Stimulated activated CD4-positive, alpha-beta T cell treated with anti-CD3 and anti-CD28 coated beads, Interleukin-15, amount 100 ng/mL, for 48 hours (primary cell): ENCODE measurements at places on chromosomes 11 and 22.

GRCh38 chr22:38730411-38730871, 24.7 kb downstream of the GTPBP1 start:
- no peak for DNase-seq

GRCh38 chr11:128549256-128549944, 38.0 kb downstream of the ETS1 start:
- no peak for DNase-seq

DNA sequence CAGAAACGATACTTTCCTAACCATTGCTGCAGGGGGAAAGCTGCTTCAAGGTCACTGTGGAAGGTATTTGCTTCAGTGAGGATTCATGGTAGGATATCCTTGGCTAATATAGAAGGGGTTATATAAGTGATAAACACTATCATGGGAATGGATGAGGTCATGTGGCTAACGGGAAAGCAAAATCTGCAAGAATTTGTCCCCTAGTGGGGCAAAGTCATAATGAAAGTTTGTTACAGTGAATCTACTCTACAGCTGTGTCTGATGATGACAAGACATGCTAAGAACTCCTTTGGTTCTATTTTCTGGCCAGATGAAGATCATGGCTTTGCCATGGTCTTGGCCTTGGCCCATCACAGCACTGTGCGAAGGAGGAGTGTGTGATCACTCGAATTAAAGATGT, 13.8 kb downstream of the MMP20 start:
- DNase-seq: no peak

DNA sequence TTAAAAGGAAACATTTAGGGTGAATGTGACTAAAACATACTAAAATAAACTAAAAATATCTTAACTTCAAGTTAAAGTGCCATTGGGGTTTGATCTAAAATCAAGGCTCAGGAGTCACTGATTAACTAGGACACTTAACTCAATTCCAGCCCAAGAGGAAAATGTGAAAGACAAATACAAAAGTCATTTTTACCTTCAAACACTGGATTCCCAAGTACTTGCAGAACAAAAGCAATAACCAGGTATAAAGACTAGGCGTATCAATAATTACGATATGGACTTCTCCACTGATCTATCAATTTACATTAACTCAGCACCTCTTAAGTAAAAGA, 15.6 kb downstream of the ALKBH8 start:
- no peak for DNase-seq

DNA sequence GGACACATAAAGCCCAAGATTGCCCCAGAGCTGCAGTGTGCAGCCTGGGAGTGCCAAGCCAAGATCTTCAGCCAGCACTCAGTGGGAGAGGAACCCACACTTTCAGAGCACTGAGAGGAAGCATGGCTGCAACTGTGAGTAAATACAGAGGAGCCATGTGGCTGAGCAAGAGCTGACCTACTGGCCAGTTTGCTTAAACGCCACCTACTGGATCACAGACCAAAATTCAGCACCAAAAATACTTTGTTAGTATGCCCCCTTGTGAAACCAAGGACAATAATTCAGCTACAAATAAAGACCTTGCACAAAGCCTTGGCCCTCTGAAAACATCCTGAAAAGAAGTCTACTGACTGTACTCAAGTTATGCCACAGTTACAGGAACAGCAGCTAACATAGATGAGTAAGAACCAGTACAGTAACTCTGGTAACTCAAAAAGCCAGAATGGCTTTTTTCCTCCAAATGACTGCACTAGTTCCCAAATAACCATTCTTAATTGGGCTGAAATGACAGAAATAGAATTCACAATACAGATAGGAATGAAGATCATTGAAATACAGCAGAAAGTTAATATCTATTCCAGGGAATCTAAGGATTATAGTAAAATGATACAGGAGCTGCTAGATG, 10.1 kb upstream of the OR4A15 start:
- DNase-seq: no peak

DNA sequence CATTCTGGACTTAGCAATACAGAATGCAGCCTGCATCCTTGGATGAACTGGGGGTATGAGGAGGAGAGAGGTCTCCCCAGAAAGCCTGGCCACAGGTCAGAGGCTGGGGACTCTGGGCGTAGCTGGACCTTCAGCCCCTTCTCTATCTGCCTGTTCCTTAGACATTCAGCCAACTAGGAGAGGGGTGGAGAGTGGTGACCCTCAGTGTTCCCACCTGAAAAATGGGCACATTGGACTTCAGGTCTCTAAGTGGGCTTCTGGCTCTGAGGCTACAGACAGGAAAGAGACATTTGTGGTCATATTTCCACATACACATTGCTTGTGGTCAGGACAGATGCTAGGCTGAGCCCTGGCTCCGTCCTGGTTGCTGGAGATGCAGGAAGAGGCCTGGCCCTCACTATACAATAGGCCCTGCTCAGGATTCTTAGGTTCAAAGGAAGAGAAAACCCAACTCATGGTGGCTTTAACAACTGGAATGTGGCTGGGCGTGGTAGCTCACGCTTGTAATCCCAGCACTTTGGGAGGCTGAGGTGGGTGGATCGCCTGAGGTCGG, 30.1 kb upstream of the CBX7 start:
- no peak for DNase-seq

DNA sequence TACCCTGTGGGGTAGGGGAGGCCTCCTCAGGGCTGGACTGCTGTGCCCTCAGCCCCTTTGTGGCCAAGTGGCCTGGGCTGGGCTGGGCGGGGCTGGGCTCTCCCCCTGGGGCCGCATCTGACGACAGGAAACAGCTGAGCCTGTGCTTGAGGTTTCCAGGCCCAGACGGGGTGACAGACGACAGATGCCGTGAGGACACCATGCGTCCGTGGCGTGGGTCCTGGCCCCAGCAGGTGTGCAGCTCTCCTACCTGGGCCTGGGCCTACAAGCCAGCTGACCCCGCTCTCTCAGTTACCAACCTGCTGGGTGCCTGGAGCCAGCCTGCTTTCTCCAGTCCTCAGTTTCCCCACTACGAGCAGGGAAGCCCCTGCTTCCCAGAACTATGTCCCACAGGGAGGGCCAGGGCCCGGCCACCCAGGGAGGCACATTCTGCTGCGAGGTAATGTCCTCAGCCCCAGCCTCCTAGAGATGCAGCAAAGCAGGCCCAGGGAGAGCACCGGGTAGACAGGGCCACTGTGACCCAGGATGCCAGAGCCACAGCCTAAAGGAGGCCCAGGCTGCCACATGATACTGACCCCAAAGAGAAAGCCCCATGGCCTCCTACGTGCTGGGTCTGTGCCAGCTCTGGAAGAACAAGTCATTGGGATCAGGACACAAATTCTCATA, 181.3 kb downstream of the IGLL1 start:
- no peak for DNase-seq

- no peak for DNase-seq
These were observed 108.5 kb downstream of the TP53I11 start for GRCh38 chr11:44842220-44842619.

GRCh38 chr22:23767673-23768548, at the start of gene CHCHD10:
Gene CHCHD10 (minus strand): TSS chr22:23767972. CDS start chr22:23767874, 98 bp downstream.
- peak; percentile 60 for DNase-seq

DNA sequence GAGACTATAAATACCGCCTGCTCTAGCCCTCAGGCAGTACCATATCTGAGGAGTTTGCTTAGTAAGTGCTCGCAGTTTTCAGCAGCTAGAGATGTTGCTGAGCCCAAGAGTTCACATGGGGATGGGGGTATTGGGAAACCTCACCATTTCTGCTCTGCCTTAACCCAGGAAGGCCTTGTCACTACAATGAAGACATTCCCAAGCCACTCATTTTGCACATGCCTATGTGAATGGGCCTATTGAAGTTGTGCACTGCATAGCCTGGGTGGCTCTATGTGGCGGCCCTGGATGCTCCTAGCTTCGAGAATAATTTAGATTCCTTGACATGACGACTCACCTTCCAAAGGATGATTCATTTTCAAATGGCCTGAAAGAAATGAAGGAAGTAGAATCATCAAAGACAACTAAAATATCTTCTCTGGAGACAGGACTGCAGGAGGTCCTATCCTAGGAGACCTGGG, 163.4 kb downstream of the ADAMTS15 start:
- DNase-seq: no peak

DNA sequence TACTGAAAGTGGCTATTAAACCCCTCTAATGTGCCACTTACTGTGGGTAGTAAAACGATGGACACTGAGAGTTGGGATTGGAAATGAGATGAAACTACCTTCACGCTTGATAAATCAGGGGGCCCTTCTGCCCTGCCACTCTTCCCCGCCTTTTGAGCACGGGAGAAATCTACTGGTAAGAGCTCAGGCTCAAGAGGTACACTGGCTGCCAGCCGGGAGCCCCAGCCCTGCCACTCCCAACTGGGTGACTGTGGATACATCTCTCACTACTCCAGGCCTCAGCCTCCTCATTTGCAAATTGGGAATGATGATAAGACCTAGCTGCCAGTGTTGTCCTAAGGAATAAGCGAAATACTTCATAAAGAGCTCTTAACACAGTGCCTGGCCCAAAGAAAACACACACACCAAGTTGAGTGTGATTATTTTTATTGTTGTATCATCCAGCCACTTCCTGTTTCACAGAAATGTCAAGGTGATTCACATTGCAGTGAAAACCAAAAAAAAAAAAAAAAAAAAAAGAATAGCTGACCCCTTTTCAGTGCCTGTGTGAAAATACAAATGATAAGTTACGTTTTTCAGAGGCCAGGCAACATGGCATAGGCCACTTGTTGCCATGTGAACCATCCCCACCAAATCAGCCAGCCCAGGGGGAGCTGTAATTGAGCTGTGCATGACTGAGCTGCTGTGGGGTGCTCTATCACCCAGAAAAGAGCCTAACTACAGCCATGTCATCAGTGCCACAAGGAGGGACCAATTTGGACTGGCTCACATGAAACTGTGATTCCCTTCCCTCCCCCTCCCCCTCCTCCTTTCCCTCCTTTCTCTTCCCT, 4.4 kb upstream of the ZNRD2 start:
- DNase-seq: no peak

- no peak for DNase-seq
These were observed 137.3 kb downstream of the WNT11 start for GRCh38 chr11:76069001-76069400.

DNA sequence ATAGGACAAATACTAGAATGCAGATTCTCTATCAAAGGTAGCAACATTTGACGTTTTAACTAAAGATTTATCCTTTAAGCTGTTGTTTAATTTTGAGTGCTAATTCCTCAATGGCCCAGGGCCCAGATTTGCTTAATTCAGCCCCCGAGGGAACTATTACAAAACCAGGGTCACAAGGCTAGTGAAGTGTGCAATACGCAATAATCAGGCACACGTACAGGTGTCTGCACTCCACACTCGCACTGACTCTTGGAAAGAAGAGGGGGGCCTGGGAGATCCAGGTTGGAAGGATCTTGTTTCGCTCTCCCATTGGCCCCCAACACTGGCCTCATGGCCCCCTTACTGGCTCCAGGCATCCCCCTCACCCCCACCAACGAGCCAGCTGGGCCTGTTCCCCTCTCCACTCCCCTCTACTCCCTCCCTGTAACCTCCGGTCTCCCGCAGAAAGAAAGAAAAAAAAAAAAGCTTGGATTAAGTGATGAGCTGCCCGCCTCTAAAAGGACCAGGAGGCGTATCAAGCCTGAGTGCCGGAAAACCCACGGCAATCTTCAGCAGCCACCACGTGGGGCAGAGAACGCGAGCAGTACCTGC, 2.2 kb upstream of the KIRREL3 start:
- no peak for DNase-seq

GRCh38 chr11:27287205-27287604, 75.8 kb downstream of the CCDC34 start:
- no peak for DNase-seq

GRCh38 chr22:34072585-34072984, 152.3 kb upstream of the LARGE1 start:
- DNase-seq: no peak

GRCh38 chr11:40271361-40271760, 1188.1 kb downstream of the LRRC4C start:
- no peak for DNase-seq

- DNase-seq: no peak
These were observed 20.1 kb downstream of the ADA2 start for GRCh38 chr22:17199003-17199731.

GRCh38 chr11:134228625-134229024, 4.2 kb downstream of the VPS26B start:
- no peak for DNase-seq

- DNase-seq: no peak
These were observed 11.4 kb upstream of the CD44 start for GRCh38 chr11:35127619-35128018.

- DNase-seq: no peak
These were observed 212.5 kb upstream of the MPPED2 start for GRCh38 chr11:30798547-30799236.

DNA sequence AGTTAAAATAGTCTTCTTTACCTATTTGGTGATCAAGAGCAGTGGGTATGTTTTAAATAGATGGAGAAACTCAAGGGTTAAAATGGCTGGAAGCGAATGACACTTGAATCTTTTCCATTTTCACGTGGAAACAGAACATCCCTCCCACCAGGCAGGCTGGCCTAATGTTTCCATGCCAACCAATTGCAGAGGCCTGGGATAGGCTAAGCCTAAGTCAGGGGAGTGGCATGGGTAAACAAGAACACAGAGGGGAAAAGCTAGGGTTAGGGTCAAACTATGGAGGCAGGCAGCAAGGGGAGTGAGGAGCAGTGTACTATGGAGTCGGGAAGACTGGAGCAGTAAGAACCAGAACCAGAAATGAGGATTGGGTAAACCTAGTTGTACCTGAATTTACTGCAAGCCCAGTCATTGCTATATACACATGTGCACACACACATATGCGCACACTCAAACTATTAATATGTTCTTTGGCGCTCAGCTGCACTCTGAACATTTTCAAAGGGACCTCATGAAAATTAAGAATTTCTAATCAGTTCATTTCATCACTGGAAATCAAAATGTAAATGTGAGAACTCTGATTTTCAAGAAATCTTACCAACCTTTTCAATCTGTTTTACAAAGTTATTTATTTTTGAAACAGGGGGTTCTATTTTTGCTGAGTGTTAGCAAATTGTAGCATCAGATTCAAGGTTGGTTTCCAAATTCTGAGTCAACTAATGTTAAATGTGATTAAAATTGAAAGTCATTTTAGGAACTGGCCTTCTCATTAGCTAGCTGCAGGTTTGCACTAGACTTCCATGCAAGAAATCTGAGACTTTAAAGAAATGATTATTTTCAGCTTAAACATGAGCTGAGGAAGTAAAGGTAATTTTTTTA, 327.0 kb upstream of the CCDC90B start:
- no peak for DNase-seq

- DNase-seq: no peak
These were observed 250.9 kb upstream of the NARS2 start for GRCh38 chr11:78825591-78826020.

DNA sequence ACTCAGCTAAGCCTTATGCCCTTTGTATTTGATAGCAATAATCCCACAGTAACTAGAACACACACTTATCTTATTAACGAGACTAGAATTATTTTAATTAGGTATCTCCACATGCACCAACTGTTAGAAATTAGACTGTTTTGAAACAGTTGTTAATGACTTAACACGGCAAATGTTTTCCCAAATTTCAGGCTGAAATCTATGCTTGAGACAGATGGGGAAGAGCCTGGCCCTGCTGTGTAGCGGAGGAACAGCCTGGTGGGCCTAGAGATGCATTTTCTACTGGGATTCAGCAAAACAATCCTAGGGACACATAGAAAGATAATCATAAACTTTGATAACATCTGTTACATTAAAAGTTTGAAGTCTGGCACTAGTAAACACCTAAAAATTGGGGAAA, 273.4 kb downstream of the TTC28 start:
- DNase-seq: no peak
